ENCODE measurements at places on chromosomes 1 and 21. TPM values are rescaled to one million over a fixed set of nuclear protein-coding genes. Genes with fewer than 3 reads are reported as not detected.

Gene NOS1AP
- total RNA-seq = 1.3 TPM

Gene CFAP141
- total RNA-seq = not detected

Gene SPAG17
- total RNA-seq = not detected

Gene FAM177B
- not detected for total RNA-seq

Gene OR2G6
- total RNA-seq = not detected

Gene MED8
- total RNA-seq = 55.2 TPM

Gene TMEM54
- 26.8 TPM for total RNA-seq

Gene REN
- total RNA-seq = 1.3 TPM

Gene SPRR2F
- not detected for total RNA-seq

Gene CTSK
- total RNA-seq = 76.4 TPM

Gene GPR161
- total RNA-seq = 6.2 TPM

Gene FCAMR
- total RNA-seq = not detected

Gene FMO3
- total RNA-seq = 2.3 TPM

Gene BRDT
- not detected for total RNA-seq

Gene S100A7
- total RNA-seq = not detected

Gene NPHS2
- not detected for total RNA-seq

Gene ATP1A2
- total RNA-seq = 31.2 TPM

Gene HFM1
- total RNA-seq = 0.84 TPM

Gene OR14K1
- not detected for total RNA-seq

Gene CNIH3
- total RNA-seq = 3.0 TPM

Gene PGLYRP4
- not detected for total RNA-seq

Gene NCMAP
- total RNA-seq = not detected

All from mesenteric fat pad (tissue), 1 donor.